ENCODE measurements at places on chromosomes 12 and 14.

GRCh38 chr14:97975962-97976361 lies 1178.8 kb downstream of the VRK1 start:
- DNase-seq, result no peak

GRCh38 chr14:81473456-81474147 lies 60.1 kb downstream of the SEL1L start:
- no peak for DNase-seq

GRCh38 chr14:24613241-24613640 lies 3.8 kb upstream of the GZMH start:
- DNase-seq, result no peak

GRCh38 chr12:632102-632696 lies 31.0 kb downstream of the NINJ2 start:
- DNase-seq, result peak; percentile 17

- no peak for DNase-seq
Measured at GRCh38 chr14:36618641-36619040, 36.2 kb upstream of the NKX2-8 start.

Measured in NCI-H774 (cell line).